Stimulated activated CD4-positive, alpha-beta T cell treated with anti-CD3 and anti-CD28 coated beads, TNF-alpha, amount 100 ng/mL, for 48 hours (primary cell): ENCODE measurements at places on chromosomes 4 and X.

DNA sequence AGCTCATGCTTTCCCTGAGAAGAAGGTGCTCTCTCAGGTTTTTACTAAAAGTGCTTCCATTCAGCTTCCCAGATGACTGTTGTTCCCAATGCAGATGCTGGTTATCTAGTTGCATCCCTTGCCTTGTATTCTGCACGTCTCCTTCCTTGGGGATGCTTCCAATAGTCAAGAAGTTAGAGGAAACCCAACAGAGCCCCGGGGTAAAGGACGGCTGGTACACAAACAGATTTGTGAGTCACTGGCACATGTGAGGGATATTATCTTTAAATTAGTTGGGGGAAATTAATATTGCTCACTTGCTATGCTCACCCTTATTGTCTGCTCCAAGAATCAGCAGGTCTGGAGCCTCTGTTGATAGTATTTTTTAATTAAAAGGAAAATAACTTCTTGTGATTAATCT, 465.2 kb upstream of the BOD1L1 start:
- DNase-seq: no peak

DNA sequence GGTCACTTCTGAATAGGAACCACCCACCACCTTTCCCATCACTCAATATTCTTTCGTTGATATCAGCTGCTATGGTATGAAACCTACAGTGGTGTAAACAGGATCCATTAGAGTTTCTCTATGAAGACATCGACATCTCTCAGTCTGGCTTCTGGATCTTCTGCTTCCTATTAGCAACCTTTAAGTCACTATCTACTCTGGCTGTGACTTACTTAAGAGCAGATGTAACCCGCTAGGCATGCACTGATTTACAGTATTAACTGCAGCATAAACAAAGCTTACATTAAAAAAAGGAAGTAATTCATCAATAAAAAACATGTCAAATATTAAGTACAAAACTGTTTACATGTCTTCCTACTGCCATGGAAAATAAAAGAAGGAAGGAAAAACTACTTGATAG, 96.4 kb downstream of the ANAPC10 start:
- no peak for DNase-seq

- DNase-seq: no peak
Measured at GRCh38 chr4:123825596-123826291, 429.1 kb downstream of the SPRY1 start.

DNA sequence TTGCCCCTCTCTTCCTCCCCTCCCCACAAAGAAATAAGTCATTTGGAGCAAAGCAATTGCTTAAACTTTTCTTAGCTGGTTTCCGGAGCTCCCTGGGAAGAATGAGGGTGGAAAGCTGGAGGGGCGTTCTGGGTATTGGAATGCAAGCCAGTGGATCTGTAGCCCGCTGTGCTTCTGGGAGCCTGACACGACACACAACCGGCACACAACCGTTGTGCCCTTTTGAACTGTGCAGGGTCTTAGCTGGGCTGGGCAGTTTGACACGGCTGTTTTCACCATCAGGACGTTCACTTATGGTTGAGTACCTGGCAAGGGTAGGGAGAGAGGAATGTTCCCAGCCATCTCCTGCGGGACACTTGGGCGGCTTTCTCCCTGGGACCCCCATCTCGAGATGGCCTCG, 38.3 kb downstream of the SHROOM2 start:
- DNase-seq: no peak

- DNase-seq: no peak
Measured at GRCh38 chrX:38607976-38608375, 46.6 kb downstream of the TSPAN7 start.

GRCh38 chr4:120725639-120726580, 196.6 kb downstream of the PRDM5 start:
- DNase-seq: no peak

- no peak for DNase-seq
Measured at GRCh38 chr4:65456579-65456978, 213.7 kb downstream of the EPHA5 start.

DNA sequence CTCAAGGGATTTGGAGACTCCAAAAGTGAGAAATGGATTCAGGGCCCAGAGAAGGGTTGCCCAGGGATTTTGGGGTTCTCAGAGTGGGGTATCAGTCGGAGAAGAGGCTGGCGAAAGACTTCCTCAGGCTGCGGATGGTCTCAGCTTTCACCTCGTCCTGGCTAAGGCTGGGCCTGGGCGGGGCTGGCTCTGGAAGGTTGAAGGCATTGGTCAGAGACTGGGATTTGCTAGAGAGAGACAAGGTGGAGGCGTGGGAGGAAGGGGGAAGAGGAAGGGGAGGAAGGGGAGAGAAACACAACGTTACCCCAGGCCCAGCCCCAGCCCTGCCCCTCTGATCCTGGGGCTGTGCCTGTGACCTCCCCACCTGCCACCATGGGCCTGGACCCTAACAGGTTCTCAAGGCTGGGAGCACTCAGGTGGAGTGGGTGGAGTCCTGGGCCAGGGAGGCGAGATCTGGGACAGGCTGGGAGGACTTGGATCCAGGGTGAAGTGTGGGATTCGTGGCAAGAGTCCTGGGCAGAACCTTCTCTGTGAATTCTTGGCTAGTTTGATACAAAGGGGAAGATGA, 9.4 kb upstream of the TIMP1 start:
- DNase-seq: no peak

- DNase-seq: no peak
Measured at GRCh38 chr4:123867910-123868587, 471.5 kb downstream of the SPRY1 start.

DNA sequence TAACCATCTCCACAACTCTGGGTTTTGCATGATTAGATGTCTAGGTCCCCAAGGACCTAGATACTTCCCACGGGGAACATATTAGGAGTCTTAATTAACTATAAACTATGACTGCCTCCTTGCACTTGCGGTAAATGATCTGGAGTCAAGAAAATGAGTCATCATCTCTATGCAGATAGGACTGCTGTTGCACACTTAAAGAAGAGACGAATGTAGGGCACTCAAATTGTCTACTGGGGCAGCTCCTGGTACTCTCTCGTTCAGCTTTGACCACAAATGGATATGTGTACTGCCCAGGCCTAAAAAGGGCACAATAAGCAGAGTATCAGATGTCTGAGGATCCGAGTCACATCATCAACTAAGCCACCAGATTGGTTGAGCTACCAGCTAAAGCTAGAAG, 1783.4 kb upstream of the AGA start:
- DNase-seq: no peak

GRCh38 chrX:49748211-49748956, 52.6 kb upstream of the PAGE1 start:
- no peak for DNase-seq

DNA sequence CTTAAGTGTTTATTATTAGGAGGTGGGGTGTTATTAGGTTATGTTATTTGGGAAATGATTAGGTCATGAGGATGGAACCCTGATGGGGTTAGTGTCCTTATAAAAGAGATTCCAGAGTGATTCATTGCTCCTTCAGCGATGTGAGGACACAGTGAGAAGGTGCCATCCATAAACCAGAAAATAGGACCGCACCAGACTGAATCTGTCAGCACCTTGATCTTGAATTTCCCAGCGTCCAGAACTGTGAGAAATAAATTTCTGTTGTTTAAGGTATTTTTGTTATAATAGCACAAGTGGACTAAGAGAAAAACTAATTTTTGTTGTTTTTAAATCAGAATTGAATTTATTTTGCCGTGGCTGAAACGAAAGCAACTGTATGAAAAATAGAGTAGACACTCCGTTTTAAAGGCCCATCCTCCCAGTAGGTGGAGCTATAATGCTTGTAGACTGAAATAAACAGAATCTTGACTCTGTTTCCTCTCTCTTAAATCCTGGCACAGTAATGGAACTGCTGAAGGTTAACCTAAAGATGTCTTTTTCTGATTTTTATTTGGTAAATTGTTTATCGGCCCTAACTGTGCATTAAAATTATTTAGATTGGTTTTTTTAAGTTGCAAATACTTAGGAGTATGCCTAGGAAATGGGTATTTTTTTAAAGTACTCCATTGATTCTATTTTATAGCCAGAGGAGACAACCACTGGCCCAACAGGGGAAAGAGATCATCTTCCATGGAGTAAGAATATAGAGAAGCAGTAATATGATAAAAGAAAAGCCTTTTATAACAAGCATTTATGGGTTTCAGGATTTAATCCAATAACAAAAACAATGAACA, 133.2 kb upstream of the ADAMTS3 start:
- peak; percentile 36 for DNase-seq

DNA sequence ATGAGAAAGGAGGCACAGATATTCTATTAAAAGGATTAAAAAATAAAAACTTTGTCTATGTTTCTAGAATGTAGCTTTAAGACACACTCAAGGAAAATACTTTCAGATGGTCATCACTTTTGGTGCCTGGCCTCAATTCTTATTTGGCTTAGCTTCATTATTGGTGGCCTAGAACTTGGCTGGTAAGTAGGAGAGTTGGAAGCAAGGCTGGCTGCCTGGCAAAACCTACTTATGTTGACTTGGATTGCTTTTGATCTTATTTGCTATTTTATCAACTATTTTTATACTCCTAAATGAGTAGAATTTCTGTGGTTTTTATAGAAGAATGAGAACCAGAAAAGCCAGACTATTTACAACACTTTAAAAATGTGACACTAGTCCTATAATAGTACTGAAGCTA, 35.3 kb upstream of the JADE3 start:
- DNase-seq: no peak

DNA sequence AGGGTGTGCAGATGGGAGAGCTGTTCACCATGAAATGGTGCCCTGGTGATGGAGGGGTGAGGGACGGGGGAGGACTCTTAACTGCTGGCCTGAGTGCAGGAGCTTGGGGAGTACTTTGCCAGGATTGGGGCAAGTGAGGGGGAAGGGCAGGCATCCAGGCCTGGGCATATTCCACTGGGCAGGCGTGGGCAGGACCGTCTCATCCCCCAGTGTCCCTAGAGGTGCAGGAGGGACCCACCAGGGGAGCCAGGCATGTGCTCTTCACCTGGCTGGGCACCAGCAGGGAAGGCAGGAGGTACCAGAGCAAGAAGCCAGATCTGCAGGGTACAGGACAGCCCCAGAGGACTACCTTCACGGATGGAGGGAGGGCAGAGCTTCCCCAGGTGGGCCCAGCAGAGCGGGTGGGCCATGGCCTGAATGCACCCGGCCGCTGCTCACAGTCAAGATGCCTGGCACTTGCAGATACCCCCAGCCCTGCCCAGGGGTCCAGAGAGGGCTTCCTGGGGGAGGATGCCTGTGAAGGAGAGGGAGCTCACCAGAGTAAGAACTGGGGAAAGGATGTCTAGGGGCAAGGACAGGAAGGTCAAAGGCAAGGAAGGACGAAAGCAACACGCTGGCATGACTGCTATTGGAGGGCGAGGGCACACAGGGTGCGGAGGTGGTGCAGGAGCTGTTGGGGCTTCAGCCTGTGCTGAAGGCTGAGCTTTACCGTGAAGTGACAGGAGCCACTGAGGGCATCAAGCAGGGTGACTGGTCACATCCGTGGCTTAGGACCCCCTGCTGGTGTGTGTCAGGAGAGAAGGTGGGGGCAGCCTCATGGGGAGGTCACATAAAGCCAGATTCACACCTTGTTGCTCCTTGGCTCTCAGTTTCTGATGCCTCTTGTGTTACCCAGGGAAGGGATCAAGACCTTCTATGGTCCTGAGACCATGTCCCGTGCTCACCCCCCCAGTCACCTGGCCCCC, 68.2 kb upstream of the NKX1-1 start:
- DNase-seq: no peak

DNA sequence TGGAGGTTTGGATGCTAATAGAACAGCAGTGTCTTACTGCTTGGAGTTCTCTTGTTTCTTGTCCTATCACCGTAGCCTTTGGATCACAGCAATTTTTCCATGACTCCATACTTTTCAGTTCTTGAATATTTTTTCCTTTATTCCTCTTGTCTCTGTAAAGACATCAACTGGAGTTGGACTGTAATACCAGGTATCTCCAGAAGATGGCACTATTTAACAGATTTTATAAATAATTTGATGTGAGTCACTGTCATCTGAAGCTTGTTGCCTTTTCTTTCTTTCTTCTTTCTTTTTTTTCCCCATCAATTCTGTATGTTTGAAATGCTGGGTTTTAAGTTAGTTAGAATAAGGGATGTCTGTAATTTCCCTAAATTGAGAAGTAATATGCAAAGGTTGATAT, 24.1 kb downstream of the HPRT1 start:
- no peak for DNase-seq

- no peak for DNase-seq
Measured at GRCh38 chr4:5824635-5825034, 68.3 kb downstream of the CRMP1 start.

DNA sequence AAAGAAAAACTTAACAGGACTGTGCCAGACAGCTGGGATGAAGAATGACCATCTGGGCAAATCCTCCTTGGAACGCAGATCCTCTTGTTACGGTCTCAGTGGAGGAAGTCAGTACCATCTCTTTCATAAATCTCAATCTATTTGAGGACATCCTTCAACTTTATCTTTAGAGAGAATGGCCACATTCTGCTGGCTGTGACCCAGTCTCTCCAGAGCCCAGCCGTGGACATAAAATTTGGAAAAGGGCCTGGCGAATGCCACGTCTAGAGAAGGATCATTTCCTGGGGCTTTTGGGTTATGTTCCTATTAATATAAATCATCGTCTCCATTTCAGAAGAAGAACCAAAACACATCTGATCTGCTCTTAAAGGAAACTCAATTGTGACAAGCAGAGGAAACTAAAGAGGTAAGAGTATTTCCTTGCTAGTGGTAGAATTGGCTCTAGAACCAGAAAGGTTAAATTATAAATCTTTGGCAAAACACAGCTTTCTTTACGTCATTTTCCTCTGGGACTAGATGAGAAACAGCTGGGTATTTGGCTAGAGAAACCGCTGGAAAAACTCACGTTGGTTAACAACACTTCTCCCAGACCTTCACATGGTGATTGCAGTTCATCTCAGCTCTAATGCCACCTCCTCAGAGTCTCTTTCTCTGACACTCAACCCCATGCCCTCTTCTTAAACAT, 164.7 kb downstream of the CHIC2 start:
- no peak for DNase-seq

DNA sequence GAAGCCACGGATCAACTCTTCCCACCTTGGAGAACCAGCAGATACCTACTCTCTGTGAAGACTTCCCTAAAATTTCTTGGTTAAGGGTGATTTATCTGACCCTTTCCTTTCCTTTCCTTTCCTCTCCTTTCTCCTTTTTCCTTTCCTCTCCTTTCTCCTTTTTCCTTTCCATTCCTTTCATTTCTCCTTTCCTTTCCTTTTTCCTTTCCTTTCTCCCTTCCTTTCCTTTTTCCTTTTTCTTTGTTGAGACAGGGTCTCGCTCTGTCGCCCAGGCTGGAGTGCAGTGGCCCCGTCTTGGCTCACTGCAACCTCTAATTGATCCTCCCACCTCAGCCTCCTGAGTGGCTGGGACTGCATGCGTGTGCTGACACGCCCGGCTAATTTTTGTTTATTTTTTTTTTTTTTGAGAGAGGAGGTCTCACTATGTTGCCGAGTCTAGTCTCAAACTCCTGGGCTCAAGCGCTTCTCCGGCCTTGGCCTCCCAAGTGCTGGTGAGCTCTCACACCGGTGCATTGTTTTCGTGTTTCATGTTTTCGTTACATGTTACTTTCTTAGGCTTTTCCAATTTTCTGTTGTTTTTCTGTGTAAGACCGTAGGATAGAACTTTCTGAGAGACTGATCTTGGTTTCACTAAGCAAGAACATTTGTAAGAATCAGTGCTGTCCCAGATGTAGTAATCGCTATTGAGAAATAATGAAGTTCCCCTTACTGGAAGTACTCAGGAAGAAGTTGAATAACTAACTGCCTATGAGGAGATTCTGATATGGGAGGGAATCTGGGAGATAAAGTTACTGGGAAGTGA, 2.0 kb downstream of the TMEM165 start:
- DNase-seq: no peak

GRCh38 chr4:61201561-61201960, 1.4 kb downstream of the ADGRL3 start:
- no peak for DNase-seq

GRCh38 chrX:150486011-150486410, 82.4 kb upstream of the MTM1 start:
- DNase-seq: peak; percentile 17

- DNase-seq: no peak
Measured at GRCh38 chrX:2913118-2913517, 16.0 kb downstream of the ARSD start.
